MM.1S (cell line): ENCODE measurements at places on chromosomes 2 and 18.
A peak's percentile ranks its signal among the peaks of the same experiment; 100 is the strongest.

DNA sequence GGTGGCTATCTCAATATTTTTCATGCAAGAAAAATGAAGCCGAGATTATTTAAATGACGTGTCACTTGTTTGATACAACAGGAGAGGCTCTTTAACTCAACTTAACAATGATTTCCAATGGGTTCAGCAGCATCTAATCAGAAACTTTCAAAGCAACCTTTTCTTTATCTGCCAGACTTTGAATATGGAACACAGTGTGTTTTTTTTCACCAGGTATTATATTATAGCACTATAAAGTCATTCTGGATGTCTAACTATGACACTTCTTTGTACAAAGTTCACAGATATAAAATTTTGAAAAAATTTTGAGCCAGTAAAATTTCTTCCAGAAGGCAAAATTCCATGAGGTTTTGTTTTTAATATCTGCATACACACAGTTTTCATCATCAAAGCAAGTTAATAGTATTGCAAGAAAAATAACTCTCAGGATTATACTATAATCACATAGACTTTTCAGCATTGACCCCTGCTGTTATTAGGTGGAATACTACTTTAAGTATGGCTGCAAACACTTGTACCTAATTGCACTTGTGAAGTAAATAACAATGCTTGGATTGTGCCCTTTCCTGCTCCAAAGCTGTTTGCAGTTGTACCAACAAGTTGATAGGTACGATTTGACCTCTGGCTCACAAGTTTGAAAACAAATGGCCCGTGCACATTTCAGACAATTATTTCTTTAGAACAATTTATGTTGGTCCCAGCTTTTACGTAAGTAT lies 44.0 kb upstream of the DSG1 start:
- no peak overlapping the region for H3K4me3 ChIP-seq
- no peaks in the 10 kb centered on the region for H3K4me1 ChIP-seq
- H3K27me3 ChIP-seq: no peaks in the 10 kb centered on the region
- no peaks in the 10 kb centered on the region for H3K36me3 ChIP-seq
- DNase-seq: no peak

DNA sequence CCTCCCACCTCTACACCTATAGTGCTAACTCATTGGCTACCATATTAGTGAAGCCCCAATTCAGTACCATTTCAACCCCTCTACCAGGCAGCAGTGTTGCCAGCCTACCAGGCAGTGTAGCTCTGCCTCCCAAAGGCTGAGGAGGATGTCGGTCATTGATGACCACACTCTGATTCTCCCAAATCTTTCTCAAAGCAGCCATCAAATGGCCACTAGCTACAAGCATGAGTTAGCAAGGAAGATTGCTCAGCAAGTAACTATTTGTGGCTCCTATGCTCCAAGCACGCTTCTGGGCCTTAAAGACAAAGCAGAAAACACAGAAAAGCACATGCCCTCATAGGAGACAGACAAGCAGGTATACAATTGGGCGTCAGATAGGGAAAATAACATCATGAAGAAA lies 42.7 kb upstream of the AFF3 start:
- no peak overlapping the region for H3K27ac ChIP-seq
- H3K36me3 ChIP-seq: no peaks in the 10 kb centered on the region
- H3K4me1 ChIP-seq: no peaks in the 10 kb centered on the region
- H3K27me3 ChIP-seq: no peaks in the 10 kb centered on the region

GRCh38 chr2:2332381-2332780 lies 1.3 kb upstream of the MYT1L start:
- H3K4me3 ChIP-seq: no peak overlapping the region
- H3K27ac ChIP-seq: no peak overlapping the region
- no peaks in the 10 kb centered on the region for H3K36me3 ChIP-seq
- H3K4me1 ChIP-seq: no peaks in the 10 kb centered on the region

GRCh38 chr2:63614448-63614968 lies 25.7 kb downstream of the MDH1 start:
- H3K27ac ChIP-seq: no peak overlapping the region
- peaks cover 9% of the 10 kb centered on the region; the same call in 1 of the 2 replicates for H3K27me3 ChIP-seq
- no peaks in the 10 kb centered on the region for H3K36me3 ChIP-seq

DNA sequence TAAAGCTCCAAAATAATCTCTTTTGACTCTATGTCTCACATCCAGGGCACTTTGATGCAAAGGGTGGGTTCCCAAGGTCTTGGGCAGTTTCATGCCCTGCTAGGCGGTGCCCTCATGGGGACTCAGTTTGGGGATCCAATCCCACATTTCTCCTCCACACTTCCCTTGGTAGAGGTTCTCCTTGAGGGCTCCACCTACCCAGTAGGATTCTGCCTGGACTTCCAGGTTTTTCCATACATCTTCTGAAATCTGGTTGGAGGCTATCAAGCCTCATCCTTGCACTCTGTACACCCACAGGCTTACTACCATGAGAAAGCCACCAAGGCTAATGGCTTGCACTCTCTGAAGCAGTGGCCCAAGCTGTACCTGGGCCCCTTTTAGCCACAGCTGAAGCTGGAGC lies 49.8 kb upstream of the ERMN start:
- no peak overlapping the region for H3K4me3 ChIP-seq
- DNase-seq: no peak
- H3K27ac ChIP-seq: no peak overlapping the region
- H3K27me3 ChIP-seq: no peaks in the 10 kb centered on the region
- no peaks in the 10 kb centered on the region for H3K4me1 ChIP-seq

- H3K4me3 ChIP-seq: no peak overlapping the region
- no peaks in the 10 kb centered on the region for H3K4me1 ChIP-seq
- DNase-seq: no peak
- no peak overlapping the region for H3K27ac ChIP-seq
- no peaks in the 10 kb centered on the region for H3K27me3 ChIP-seq
- no peaks in the 10 kb centered on the region for H3K36me3 ChIP-seq
Measured at GRCh38 chr18:49050452-49050851, 99.7 kb upstream of the SMAD7 start.

GRCh38 chr2:200379481-200380090 lies 73.1 kb downstream of the SPATS2L start:
- no peaks in the 10 kb centered on the region for H3K27me3 ChIP-seq
- H3K4me1 ChIP-seq: peaks cover 78% of the 10 kb centered on the region
- no peak overlapping the region; the same call in 1 of the 2 replicates for H3K27ac ChIP-seq
- no peak overlapping the region for H3K4me3 ChIP-seq
- H3K36me3 ChIP-seq: no peaks in the 10 kb centered on the region

GRCh38 chr2:98598781-98599428 lies 9.4 kb downstream of the COA5 start:
- DNase-seq: no peak
- no peaks in the 10 kb centered on the region; the same call in 1 of the 2 replicates for H3K36me3 ChIP-seq
- H3K4me3 ChIP-seq: no peak overlapping the region
- H3K4me1 ChIP-seq: no peaks in the 10 kb centered on the region

- DNase-seq: no peak
- no peaks in the 10 kb centered on the region for H3K27me3 ChIP-seq
- H3K27ac ChIP-seq: no peak overlapping the region
- no peaks in the 10 kb centered on the region for H3K36me3 ChIP-seq
Measured at GRCh38 chr2:2131075-2131789, 199.8 kb downstream of the MYT1L start.

DNA sequence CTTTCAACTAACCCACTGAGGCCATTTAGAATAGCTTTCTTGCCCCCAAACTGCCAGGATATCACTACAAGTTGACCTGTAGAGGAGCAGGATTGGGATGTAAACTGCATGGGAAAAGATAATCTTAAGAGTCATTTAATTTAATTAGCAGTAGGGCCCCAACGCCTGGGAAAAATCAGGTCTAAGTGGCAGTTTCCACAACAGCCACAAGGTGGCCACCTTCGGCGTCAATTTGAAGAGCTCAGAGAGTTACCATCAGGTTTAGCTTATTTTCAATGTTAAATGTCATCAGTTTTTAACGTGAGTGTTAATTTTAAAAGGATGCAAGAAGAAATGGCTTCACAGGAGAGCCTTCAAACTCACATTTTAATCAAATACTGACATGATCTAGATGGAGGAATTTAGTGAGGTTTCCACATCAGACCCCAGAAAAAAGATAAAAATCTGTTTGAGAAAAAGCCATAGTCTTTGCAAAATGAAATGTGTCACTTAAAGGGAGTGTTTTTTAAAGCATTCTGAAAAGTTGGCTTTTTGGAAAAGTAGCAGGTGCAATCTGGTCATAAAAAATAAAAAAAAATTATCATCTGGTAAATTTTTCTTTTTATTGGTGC lies 77.3 kb upstream of the UPP2 start:
- H3K4me1 ChIP-seq: no peaks in the 10 kb centered on the region
- no peak overlapping the region for H3K27ac ChIP-seq
- no peaks in the 10 kb centered on the region for H3K27me3 ChIP-seq
- peak; percentile 68 for DNase-seq
- no peak overlapping the region for H3K4me3 ChIP-seq
- H3K36me3 ChIP-seq: no peaks in the 10 kb centered on the region

GRCh38 chr2:170157025-170157684 lies 20.8 kb upstream of the MYO3B start:
- DNase-seq: no peak
- peaks cover 20% of the 10 kb centered on the region for H3K4me1 ChIP-seq
- H3K27me3 ChIP-seq: no peaks in the 10 kb centered on the region
- H3K4me3 ChIP-seq: no peak overlapping the region

- no peak overlapping the region for H3K4me3 ChIP-seq
- H3K36me3 ChIP-seq: no peaks in the 10 kb centered on the region
- H3K4me1 ChIP-seq: no peaks in the 10 kb centered on the region
- DNase-seq: no peak
Measured at GRCh38 chr2:3405876-3406275, 26.4 kb downstream of the TRAPPC12 start.

DNA sequence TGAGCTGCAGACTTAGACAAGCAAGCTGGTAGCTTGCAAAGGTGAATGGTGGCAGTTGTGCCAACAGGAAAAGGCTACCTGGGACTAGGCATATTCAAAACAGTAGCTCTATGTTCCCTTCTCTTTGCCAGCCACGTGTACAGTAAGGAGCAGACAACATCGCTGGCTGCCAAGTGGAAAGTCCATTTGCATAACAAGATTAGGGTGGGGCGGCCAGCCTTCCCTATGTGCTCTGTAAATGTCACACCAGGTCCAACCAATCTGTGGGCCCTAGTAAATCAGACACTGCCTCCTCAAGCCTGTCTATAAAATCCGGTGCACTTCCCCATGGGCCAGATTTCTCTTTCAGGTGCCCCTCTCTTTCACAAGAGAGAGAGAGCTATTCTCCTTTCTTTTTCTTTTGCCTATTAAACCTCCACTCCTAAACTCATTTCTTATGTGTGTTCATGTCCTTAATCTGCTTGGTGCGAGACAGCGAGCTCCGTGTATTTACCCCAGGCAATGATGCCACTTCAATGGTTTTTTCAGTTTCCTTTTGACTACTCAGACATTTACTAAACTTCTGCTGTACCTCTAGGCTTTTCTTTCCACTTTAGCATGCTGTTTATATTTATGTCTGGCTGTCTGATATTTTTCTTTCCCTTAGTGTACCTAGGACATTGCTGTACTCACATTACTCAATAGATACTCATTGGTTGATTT lies 297.4 kb upstream of the GCFC2 start:
- peak; percentile 64 for DNase-seq
- H3K4me1 ChIP-seq: no peaks in the 10 kb centered on the region
- peak overlapping the region; percentile 57 for H3K4me3 ChIP-seq
- no peaks in the 10 kb centered on the region for H3K27me3 ChIP-seq
- H3K36me3 ChIP-seq: no peaks in the 10 kb centered on the region

DNA sequence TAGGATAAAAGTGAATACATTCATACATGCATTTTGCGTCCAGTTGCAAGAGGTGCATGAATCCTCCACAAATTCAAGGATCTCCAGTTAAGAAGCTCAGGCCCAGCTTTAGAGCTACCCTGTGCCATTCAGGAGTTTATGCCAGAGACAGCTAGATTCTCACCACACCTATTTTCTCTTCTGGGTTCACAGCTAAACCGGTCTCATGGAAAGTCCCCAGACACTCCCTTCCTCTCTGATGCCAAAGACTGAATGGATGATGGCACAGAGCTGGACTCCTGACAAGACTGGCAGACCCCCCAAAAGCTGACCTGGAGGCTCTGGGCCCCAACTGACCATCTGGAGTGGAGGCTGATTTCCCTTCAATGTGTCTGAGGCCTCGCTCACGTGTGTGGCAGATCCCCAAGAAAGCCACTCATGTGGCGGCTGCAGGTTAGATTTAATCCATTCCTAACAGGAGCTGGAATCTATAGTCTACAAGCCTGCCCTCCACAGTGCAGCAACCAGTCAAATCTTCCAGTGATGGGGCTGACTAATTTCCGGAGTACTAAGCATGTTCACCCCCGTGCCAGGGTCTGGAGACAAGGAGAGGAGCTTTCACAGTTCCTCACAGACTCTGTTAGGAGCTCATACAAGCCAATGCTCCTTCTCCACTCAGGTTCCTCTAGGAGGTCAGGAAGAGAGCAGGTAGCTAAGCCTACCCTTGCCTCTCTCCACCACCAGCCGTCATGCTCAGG lies 257.1 kb downstream of the BCL11A start:
- no peak overlapping the region for H3K27ac ChIP-seq
- no peak overlapping the region for H3K4me3 ChIP-seq
- no peaks in the 10 kb centered on the region for H3K27me3 ChIP-seq
- no peak for DNase-seq
- no peaks in the 10 kb centered on the region for H3K36me3 ChIP-seq

GRCh38 chr2:50345701-50346591 lies 686.0 kb downstream of the NRXN1 start:
- no peaks in the 10 kb centered on the region for H3K27me3 ChIP-seq
- H3K36me3 ChIP-seq: no peaks in the 10 kb centered on the region

- peak overlapping the region; percentile 77 for H3K4me3 ChIP-seq
- no peaks in the 10 kb centered on the region for H3K36me3 ChIP-seq
- peak; percentile 66 for DNase-seq
- no peaks in the 10 kb centered on the region for H3K27me3 ChIP-seq
- peak overlapping the region; percentile 97 for H3K27ac ChIP-seq
- H3K4me1 ChIP-seq: peaks cover 16% of the 10 kb centered on the region
Measured at GRCh38 chr18:47931718-47932103, 1.3 kb upstream of the SMAD2 start.

GRCh38 chr18:61893971-61894750 lies 1.4 kb upstream of the RNF152 start:
- H3K27ac ChIP-seq: no peak overlapping the region
- 0 out of 2 replicates have a peak, but pooled peaks cover 3% of the 10 kb centered on the region for H3K4me1 ChIP-seq
- DNase-seq: peak; percentile 85
- peaks cover 5% of the 10 kb centered on the region; the same call in 1 of the 2 replicates for H3K27me3 ChIP-seq
- H3K36me3 ChIP-seq: no peaks in the 10 kb centered on the region

DNA sequence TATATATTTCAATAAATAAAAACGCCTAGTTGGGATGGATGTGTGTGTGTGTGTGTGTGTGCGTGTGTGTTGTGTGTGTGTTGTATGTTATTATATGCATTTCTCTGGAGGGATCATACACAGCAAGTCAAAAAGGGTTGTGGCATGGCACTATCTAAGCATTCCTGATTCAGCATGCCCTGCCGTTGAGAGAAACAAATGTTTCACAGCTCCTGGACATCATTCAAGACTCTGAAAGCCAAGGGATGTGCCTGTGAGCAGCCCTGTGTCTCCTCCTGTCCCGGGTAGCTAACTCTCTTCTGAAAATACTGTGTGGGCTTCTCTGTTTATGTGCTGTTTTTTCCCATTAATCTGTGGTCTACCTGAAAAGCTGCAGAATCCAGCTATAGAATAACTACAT lies 197.9 kb upstream of the SETBP1 start:
- no peaks in the 10 kb centered on the region for H3K36me3 ChIP-seq
- H3K4me3 ChIP-seq: no peak overlapping the region
- no peak overlapping the region for H3K27ac ChIP-seq
- H3K27me3 ChIP-seq: no peaks in the 10 kb centered on the region
- no peaks in the 10 kb centered on the region for H3K4me1 ChIP-seq

- H3K27me3 ChIP-seq: no peaks in the 10 kb centered on the region
- no peaks in the 10 kb centered on the region for H3K4me1 ChIP-seq
- DNase-seq: no peak
- H3K4me3 ChIP-seq: no peak overlapping the region
Measured at GRCh38 chr18:66254121-66254520, 349.8 kb downstream of the CDH19 start.
